Myocyte (in vitro differentiated cells): ENCODE measurements at places on chromosomes 5 and 9. TPM values are rescaled to one million over a fixed set of nuclear protein-coding genes. Genes with fewer than 3 reads are reported as not detected.

Gene CER1
- not detected in 2 replicates for total RNA-seq

Gene ACTBL2
- not detected in 2 replicates for total RNA-seq

Gene PCSK1
- total RNA-seq: 0.16 and 1.8 TPM in 2 replicates

Gene MYOT
- total RNA-seq: 1.7 and 23.8 TPM in 2 replicates

Gene PCDHAC1
- 0.05 and 0.10 TPM in 2 replicates for total RNA-seq

Gene PCDHB3
- total RNA-seq: 4.2 and 4.7 TPM in 2 replicates
